ENCODE measurements at places on chromosomes 6 and 20.

- no peak for DNase-seq
Measured at GRCh38 chr20:55067158-55067825, 591.9 kb downstream of the DOK5 start.

DNA sequence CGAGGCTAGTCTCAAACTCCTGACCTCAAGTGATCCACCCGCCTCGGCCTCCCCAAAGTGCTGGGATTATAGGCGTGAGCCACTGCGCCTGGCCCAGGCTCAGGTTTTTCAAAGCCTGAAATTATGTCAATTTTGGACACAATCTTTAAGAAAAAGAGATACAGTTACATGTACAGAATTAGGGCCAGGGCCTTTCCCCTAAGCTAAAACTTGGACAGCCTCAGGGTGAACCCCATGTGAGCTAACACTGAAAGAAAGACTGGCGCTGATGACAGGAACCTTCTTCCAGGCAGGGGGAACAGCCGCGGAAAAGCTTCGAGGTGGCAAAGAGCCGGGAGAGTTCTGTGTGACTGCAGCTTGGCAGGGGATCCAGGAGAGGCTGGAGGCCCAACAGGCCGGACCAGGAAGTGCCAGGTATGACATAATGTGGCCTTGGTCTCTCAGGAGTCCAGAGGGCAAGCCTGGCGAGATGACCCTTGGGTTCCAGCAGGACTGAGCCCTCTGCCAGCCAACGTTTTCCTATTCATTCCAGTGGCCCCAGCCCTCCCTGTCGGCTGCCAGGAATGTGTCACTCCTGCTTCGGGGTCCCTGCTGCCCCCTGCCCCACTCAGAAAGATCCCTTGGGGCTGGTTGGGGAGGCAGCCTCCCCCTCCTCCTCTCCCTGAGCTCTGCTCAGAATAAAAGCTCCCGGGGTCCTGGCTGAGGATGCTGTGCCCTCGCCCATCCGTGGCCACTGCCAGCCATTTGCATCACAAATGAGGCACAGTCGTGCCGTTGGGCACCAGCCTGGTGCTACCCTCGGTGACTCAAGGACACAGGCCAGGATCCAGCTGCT, 37.3 kb downstream of the RBM38 start:
- no peak for DNase-seq

DNA sequence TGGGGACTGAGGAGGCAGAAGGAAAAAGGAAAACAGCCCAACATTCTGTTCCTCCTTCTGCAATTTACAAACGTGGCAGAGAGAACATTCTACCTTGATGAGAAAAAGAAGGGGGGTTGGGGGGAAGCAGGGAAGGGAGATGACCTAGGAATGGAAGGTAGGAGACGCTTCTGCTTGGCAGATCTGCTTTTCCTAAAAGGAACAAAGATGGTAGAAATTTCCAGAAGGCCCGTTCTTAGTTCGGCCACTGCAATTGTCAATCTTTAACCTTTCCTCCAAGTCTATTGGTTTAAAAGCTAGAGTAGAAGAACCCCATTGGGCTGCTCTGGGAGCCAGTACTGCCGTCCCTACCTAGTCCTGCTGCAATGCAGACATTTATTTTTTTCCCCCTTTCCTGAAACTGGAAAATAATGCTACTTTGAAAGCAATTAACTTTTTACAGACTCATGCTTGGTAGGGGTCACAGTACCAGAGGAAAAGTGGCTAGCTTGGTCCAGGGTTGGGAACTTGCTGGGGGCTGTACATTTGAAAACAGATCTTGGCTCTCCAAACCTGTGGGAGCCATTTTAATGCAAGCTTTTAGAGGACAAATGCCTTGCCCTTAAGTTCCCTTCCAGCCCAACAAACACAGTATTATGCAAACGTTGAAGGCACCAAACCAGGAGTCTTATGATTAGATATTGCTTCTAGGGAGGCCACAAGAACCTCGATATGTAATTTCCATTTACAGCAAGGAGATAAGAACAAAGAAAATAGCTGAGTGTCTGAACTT, 2.6 kb downstream of the ZMYND8 start:
- no peak for DNase-seq

DNA sequence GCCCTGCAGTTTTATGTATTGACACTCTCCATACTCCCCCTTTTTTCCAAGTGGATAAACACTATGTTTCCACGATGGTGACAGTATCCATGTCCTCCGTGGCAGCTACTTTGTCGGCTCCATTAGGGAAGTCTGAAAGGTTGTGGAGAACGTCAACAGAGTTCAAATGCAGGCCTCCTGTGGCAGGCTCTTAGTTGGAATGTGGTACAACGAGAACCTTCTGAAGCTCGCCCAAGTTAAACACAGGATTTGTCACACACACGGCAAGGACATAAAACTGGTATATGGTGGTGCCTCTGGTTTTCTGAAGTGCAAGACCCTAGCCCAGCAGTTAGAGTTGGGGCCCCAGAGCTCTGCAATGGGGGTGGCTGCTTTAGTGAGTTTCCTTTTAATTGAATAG, 187.0 kb upstream of the TAB2 start:
- DNase-seq, result no peak

GRCh38 chr6:29499704-29500103, 11.9 kb upstream of the MAS1L start:
- DNase-seq, result no peak

GRCh38 chr6:56396435-56396834, 149.1 kb upstream of the COL21A1 start:
- DNase-seq, result no peak
